ENCODE measurements at places on chromosomes 7 and 10.

DNA sequence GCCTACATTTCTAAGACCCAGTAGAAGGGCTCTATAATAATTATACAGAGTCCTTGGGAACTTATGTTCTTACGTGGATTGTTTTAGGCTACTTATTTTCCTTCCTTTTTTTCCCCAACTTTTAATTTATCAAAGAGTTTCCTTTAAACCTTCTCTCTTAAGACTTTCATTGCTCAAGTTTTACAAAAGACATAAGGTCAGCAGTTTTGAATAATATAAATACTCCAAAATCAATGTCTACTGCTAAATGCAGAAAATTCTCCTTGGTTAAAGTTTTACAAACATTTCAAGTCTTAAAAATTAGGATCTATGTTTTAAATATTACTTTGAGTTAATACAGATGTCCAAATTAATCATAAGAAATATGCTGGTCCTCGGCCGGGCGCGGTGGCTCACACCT lies 97.0 kb downstream of the LARP4B start:
- no peak for DNase-seq

GRCh38 chr10:660970-661596 lies 28.4 kb downstream of the DIP2C start:
- DNase-seq = no peak

DNA sequence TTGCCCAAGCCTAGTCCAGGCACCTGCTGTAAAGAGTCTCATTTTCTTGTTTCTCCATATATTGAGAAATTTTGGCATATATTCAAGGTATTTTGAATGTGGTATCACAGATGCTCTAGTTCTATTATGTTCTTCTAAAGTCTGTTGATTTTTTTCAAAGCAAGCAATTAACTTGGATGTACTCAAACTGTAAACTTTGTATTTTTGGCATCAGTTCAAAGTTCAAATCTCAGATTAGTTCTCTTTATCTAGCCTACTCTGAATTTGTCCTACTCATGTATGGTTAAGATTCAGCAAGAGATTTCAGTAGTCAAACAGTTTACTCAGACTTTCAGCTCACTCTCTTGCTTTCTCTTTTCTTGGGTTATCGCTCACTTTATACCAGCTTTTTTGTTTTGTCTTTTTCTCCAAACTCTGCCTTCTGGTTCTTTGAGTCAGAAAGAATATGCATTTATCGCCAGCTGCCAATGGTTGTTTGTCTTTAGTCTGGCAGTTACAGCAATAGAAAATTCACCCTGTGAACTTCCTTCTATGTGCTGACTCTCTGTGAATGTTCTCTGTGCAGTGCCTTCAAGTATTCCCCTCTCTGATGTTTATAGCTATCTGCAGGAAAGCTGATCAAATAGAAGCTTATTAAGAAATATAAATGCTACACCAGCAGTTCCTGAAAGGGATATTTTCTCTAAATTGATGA lies 56.0 kb downstream of the ANKRD7 start:
- no peak for DNase-seq

DNA sequence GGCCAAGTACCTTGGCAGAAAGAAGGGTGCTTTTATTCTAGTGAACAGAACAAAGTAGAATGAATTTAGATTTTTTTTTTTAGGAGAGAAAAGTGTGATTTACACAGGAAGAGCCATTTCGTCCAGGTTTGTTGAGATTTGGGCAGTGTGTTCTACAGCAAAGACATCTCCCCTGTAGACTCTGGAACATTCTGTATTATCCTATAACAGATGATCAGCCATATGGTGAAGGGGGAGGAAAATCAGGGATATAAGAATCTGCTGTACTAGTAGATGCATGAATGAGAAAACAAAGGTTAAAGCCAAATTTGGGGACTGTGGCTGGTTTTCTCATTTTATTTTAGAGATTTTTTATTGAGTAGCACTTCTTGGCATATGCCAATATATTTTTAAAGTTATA lies 453.7 kb upstream of the LRRTM3 start:
- no peak for DNase-seq

Data from activated CD4-positive, alpha-beta T cell treated with anti-CD3 and anti-CD28 coated beads, Interleukin-2, amount 50 U/mL, for 48 hours (primary cell).